ENCODE measurements at places on chromosomes 4 and X.

- no peak for DNase-seq
These were observed 119.6 kb downstream of the FAAH2 start for GRCh38 chrX:57406149-57406548.

DNA sequence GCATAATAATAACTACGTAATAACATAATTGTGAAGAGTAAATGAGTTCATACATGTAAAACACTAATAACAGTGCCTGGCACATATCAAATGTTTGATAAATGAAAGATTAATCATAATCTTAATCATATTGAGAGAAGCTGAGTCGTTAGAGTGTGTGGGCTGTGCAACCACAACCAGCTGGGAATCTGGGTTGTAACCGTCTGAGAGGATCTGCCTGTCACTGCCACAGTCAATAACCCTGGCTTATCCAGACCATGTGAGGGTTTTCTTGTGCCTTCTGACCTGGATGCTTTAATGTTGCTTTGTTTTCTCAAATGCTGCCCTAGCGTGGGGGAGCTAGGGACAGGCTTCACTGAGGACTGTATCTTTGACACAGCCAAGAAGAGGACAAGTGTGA lies 73.9 kb downstream of the TRPC5 start:
- no peak for DNase-seq

DNA sequence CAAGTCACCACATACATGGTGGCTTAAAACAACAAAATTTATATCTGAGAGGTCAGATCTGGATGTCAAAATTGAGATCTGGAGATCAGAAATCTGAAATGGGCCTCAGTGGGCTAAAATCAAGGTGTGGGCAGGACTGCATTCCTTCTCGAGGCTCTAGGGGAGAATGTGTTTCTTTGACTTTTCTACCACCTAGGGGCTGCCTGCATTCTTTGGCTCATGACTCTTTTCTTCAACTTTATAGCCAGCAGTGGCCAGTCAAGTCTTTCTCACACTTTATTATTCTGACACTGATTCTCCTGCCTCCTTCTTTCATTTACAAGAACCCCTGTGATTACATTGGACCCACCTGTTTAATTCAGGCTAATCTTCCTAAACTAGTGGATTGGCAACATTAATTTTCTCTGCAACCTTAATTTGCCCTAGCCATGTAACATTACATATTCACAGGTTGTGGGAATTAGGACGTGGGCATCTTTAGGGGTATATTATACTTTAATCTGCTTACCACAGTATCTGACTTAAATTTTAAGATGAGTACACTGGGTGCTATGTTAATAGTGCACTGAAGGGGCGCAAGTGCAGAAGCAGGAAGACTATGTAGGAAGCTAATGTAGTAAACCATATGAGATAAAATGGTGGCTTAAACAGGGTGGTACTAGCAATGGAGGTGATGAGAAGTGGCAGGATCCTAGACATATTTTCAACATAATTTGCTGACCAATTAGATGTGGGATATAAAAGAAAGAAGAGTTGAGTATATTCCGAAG lies 188.0 kb downstream of the SLC4A4 start:
- DNase-seq = no peak

DNA sequence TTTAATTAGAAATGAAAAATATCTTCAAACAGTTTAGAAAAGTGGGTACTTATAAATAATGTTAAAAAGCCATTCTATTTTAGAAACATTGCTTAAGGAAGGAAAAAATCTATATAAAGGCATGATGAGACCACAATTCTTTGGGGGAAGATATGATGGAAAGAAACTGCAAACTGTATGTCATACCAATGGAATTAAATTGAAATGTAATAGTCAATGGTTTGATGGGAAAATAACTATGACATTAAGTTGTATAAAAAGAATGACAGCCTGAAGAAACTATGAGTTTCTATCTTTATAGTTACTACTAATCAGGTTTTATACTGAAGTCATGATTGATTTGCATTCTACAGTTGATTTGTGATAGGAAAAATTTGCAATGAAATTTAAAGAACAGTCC lies 40.3 kb upstream of the CAMK2D start:
- DNase-seq = no peak

GRCh38 chr4:184636897-184637296 lies 12.3 kb downstream of the CASP3 start:
- no peak for DNase-seq

- no peak for DNase-seq
These were observed 224.0 kb downstream of the APBB2 start for GRCh38 chr4:40990236-40990898.

GRCh38 chrX:112043997-112044396 lies 38.6 kb downstream of the TRPC5 start:
- DNase-seq = no peak

DNA sequence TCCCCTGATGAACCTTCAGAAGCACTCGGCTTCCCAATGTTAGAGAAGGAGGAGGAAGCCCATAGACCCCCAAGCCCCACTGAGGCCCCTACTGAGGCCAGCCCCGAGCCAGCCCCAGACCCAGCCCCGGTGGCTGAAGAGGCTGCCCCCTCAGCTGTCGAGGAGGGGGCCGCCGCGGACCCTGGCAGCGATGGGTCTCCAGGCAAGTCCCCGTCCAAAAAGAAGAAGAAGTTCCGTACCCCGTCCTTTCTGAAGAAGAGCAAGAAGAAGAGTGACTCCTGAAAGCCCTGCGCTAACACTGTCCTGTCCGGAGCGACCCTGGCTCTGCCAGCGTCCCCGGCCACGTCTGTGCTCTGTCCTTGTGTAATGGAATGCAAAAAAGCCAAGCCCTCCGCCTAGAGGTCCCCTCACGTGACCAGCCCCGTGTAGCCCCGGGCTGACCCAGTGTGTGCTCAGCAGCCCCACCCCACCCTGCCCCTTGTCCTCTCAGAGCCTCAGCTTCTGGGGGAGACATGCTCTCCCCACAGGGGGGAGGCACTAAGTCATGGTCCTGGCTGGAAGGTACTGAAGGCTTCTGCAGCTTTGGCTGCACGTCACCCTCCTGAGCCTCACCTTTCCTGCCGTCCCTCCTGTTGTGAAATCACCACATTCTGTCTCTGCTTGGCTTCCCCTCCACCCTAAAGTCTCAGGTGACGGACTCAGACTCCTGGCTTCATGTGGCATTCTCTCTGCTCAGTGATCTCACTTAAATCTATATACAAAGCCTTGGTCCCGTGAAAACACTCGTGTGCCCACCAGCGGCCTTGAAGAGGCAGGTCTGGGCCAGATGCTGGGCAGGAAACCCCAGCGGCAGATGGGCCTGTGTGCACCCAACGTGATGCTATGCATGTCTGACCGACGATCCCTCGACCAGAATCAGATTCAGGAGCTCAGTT lies 34.7 kb downstream of the NOP14 start:
- no peak for DNase-seq

DNA sequence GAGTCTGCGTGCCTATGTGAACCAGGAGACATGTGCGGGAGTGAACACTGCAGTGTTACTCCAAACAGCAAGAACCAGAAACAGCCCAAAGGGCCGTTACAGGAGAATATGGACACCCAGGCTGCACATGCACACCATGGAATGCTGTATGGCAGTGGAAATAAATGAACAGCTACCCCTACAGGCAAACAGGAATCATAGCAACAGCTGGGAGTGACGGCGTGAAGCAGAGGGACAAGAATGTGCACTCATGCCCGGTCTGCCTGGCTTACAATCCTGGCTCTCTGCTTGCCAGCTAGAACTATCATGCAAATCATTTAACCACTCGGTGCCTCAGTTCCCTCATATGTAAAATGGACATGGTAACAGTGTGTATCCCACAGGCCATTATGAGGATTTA lies 16.6 kb downstream of the GPKOW start:
- no peak for DNase-seq

DNA sequence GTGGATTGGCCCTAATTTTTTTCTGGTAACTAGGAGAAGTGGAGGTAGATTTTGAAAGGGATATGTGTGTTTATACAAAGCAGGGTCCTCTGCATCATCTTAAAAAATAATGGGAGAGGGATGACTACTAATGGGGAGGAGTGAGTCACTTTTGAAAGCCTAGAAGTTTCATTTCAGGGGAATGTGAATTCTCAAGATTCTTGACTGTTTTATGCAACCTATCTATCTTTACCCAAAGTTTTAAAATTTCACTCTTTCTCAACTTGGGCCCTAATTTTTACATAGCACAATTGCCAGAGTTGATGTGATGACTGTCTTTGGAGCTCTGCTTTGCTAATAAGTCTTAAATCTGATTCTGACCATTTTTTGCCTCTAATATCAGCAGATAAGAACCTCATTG lies 445.2 kb downstream of the GRXCR1 start:
- no peak for DNase-seq

GRCh38 chrX:13376857-13377549 lies 57.1 kb upstream of the ATXN3L start:
- peak; percentile 20 for DNase-seq

DNA sequence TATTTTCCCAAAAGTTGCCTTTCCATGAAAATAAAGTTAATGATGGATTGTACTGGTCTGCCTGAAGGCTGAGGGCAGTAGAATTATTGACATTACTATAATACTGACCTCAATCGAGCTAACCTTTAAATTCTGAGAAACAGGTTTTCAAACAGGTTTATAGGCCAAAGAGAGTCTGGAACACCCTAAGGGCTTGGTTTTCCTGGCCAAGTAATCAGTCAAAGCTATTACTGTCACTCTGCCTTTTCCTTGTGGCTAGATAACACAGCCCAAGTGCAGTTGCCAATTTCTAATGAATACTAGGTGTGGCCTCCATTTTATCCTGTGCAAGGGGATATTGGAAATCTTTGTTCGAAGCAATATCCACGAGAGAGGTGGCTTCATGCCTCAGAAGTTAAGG lies 75.2 kb downstream of the INTS12 start:
- no peak for DNase-seq

- DNase-seq = no peak
These were observed 10.0 kb downstream of the SULT1E1 start for GRCh38 chr4:69849969-69850368.

GRCh38 chr4:8914461-8915171 lies 43.0 kb upstream of the HMX1 start:
- DNase-seq = no peak

DNA sequence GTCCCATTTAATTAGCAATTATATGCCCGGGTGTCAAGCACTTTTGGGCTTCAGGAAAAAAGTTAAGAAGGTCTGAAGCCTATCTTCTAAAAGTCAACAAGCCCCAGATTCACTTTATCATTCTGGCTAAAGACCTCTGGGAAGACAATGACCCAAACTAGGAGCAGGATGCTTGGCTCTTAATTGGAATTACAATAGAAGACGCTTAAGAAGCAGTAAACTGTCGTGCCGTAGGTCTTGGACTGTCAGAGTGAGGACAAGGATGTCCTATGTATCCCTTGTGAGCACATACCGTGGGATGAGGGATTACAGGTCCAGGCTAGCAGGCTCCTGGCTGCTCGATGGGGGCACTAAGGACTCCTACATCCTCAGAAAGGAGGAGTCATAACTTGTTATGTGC lies 3.2 kb upstream of the ARHGAP36 start:
- no peak for DNase-seq

GRCh38 chr4:126037231-126037630 lies 722.5 kb downstream of the FAT4 start:
- no peak for DNase-seq

DNA sequence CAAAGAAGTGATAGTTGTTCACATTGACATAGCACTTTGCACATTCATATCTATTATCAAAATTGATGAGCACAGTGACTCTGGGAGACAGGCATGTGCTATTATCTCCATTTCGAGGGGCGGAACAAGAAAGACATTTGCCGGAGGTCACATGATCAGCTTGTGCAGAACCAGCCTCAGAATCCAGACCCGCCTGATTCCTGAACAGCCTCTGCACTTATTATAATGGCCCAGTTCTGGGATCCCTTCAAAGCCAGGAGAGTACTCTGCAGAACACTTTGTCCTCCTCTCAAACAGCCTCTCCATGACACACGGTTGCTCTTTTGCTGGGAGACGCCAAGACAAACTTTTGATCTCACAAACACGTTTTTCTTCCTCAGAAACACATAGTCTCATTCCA lies 48.4 kb downstream of the RWDD4 start:
- DNase-seq = no peak

DNA sequence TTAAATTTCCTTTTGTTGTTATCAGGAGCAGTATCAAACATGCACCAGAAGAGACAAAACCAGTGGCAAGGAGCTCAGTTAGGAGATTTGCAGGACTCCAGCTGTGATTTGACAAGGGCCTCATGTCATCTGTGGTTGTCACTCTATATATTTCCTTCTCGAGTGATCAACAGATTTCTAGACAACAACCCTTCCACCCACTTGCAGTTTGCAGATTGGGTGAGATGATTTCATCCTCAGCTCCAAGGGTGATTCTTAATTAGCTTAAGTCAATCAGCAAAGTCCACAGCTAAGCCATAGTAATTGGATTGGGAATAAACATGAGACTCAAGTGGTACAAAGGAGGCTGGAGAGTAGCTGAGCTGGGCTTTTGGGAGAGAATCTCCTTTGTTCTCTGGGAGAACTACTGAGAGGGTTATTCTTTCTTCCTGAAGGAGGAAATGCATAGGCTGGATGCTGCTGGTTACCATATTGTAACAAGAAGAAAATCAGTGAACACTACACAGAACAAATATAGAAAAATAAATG lies 192.8 kb downstream of the PPARGC1A start:
- DNase-seq = no peak

Measured in NCI-H1930 (cell line).